ENCODE measurements at places on chromosomes 16 and 17. TPM values are rescaled to one million over a fixed set of nuclear protein-coding genes. Genes with fewer than 3 reads are reported as not detected.

GRCh38 chr17:2374549-2375285 is 26.1 kb downstream of the MNT start:
- DNase-seq = no peak

DNA sequence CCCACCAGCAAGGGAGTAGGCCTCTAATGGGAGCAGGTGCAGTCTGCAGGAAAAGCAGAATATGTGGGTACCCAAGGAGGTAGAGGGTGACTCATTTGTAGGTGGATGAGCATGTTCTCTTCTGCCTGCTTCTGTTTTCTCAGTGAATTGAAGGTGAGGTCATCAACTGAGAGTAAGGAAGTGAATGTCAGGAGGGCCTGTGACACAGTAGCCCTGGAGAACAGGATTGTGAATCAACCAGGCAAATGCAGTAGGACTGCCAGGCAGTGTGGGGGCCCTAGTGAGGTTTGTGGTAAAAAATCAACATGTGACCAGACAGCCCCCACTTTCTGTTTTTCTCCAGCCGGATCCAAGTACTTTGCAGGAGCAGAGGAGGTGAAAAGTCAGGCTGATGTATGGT is 150.5 kb upstream of the SOX9 start:
- no peak for DNase-seq

GRCh38 chr17:37750768-37751475 is 6.1 kb upstream of the HNF1B start:
- DNase-seq = no peak

Gene CSH2
- not detected for polyA plus RNA-seq

GRCh38 chr17:14101976-14102375 is 32.7 kb downstream of the COX10 start:
- no peak for DNase-seq
